ENCODE measurements at places on chromosomes 4 and X.

- no peak for DNase-seq
Measured at GRCh38 chr4:145299380-145300076, 119.1 kb upstream of the OTUD4 start.

DNA sequence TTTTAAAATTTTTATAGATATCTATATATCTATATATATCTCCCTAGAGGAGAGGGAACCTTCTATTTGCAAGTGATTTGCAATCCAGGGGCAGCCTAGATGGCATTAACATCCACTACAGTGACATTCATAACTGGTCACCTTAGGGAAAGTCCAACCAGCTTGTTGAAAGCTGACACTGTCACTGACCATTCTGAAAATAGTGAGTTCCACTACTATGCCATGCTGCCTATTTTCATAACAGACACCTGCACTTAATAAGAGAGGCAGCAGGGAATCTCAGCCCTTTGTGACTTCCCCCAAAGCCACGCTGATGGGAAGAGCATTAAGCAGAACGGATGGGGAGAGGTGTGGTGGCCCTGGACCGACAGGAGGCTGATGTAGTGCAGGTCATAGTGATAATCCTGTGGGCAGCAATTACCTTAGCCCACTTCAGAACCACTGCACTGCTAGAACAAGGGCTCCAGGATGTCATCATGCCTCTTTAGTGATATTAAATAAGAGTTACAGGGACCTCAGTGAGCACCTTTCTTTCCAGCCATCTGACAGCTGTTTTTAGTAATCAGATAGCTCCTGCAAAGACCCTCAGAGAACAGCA is 51.3 kb downstream of the GPRIN3 start:
- no peak for DNase-seq

DNA sequence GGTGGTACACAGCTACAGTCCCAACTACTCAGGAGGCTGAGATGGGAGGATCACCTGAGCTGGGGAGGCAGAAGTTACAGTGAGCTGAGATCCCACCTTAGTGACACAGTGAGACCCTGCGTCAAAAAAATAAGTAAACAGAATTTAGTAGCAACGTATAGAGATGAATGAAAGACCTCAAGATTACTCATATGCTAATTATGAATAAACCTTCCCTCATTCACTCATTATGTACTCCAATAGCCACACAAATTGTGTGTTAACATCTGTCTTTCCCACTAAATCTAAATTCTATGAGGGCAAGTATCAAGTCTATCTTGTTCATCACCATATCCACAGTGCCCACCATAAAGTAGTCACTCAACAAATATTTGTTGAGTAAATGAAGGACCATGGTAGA is 111.5 kb downstream of the LRBA start:
- no peak for DNase-seq

DNA sequence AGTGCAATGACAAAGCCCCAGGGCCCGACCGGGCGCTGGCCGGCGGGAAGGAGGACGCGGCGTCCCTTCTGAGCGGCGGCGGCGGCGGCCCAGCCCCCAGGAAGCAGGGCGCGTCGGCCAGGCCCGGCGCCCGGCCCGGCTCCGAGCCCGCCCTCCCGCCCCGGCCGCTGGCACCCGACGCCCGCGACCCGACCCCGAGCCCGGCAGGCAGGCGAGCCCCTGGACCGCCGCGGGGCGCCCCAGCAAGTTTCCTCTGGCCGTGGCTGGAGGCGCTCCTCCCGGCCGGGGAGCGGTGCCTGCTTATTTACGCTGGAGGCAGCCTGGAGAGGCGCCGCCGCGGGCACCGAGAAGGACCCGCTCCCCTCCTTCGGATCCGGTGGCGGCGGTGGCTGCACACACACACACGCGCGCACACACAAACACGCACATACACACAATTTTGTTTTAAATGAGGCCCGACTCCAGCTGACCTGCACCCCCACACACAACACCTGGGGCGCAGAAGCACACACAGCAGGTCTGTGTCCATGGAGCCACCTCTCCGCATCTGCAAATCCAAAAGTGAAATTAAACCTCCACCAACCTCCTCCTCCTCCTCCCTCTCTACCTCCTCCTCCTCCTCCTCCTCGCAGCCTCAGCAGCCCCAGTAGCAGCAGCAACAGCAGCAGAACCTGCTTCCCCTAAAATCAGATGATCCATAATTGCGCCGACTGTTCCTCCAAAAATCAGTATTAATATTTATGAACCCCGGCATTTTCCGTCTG is 669 bp downstream of the IRF2 start:
- peak; percentile 37 for DNase-seq

GRCh38 chrX:149757206-149758067 is 16.4 kb upstream of the HSFX1 start:
- DNase-seq: no peak

GRCh38 chr4:68987007-68987406 is 35.4 kb upstream of the UGT2A3 start:
- no peak for DNase-seq

- no peak for DNase-seq
Measured at GRCh38 chrX:134640914-134641313, 17.4 kb downstream of the PLAC1 start.

DNA sequence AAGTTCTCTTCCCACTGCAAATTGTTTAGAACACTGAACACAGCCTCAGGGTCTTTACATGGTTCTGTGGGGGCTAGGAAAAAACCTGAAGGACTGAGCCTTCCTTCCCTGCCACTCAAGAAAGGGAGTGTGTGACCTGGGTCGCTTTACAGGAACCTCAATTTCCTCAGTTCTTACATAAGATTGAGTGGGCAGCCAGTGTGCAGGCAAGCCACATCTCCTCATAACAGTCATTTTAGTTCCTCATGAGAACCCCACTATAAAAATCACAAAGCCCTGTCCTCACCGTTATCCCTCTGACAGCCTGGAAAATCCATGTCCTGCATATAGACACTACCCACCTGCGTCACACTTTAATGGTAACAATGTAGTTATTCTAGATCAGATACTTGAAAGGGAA is 2.1 kb upstream of the ETDC start:
- DNase-seq: no peak

DNA sequence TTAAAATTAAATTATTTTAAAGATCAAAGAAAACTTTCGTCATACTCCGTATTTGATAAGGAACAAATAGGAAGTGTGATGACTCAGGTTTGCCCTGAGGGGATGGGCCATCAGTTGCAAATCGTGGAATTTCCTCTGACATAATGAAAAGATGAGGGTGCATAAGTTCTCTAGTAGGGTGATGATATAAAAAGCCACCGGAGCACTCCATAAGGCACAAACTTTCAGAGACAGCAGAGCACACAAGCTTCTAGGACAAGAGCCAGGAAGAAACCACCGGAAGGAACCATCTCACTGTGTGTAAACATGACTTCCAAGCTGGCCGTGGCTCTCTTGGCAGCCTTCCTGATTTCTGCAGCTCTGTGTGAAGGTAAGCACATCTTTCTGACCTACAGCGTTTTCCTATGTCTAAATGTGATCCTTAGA is at the start of gene CXCL8:
Gene CXCL8 (plus strand): TSS at position 217 of the 426 bp plus-strand sequence. CDS start 90 bp downstream, at position 307.
- peak; percentile 58 for DNase-seq

DNA sequence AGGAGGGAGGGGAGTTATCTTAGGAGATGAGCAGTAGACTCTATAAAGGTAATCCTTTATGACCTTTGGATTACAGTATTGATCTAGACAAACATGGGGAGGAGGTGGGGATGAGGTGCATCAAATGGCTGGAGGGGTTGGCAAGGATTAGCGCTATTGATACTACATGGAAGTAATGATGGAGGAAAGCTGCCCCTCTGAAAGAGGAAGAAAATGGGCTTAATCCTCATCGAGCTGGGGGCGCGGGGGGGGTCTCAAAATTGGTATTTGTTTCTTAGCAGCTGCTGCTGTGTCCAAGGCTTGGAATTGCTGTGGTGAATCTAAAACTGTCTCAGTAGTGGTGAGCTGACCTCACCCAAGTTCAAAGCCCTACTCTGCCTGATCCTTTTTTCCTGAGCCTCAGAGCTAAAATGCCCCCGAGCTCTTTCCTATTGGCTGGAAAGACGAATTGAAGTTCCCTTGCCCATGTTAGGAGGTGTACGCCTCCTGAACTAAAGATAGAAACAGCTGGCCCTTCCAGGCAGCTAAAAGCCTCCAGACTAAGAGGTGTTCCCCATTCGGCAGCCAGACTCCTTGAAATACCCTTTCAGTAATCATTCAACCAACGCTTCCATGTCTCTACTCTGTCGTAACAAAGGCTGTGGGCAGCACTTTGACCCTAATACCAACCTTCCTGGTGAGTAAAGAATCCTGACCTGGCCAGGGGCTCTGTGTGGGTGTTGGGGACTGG is at the start of gene ITGB1BP2:
Gene ITGB1BP2 (plus strand): TSS at position 556 of the 730 bp plus-strand sequence. CDS start 57 bp downstream, at position 613.
- DNase-seq: peak; percentile 46

DNA sequence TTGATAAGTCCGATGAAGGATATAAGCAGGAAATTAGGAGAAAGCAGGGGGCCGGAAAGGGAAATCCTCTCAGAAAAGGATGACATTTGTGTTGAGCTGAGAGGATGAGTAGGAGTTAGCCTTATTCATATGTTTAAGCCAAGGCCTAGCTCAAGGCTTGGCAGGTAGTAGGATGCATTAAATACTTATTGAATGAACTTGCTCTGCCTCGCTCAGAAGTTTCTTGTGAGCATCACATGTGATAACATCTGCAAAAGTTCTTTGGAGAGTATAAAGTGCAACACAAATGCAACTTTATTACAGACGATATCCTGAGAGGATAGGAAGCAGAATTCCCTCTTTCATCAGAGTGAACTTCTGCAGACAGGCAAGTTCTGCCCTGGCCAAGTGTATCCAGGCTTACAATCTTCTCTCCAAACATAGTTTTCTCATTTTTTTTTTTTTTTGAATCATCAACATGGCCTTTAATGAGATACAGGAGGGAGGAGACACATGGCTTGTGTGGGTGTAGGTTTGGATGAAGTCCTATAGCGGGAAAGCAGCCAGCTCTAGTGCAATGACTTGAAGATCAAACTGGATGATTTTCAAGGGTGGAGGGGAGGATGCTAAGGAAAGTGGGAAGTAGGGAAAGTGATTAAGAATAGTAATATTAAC is 48.1 kb downstream of the LUZP4 start:
- peak; percentile 76 for DNase-seq

GRCh38 chr4:170030121-170030520 is 3.9 kb upstream of the MFAP3L start:
- DNase-seq: no peak

DNA sequence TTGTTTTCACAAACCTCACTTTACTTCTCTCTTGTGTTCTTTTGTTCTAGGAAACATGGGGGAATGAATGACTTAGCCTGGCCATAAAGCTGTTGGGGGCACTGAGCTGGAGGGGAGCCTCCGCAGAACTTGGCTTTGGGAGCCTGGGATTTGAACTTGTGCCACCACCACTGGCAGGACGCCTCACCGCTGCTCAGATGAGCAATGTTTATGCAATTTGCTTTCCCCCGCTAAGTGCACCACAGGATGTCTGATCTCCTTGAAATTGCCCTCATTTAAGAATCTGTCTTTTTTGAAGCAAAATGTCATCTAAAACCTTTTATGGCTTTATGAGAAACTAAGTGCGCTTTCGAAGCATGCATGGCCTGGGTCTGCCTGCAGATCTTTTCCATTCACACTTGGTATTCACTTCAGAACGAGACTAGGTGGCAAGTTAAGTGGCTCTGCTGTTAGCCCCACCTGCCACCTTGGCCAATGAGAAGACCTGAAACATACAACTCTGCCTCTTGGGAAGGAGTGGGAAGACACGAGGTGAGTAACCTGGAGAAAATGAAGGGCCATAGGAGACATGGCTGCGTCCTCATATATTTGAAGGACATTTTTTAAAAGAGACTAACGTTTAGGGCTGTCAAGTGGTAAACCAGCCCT is 119.3 kb downstream of the LDB2 start:
- no peak for DNase-seq

All from muscle of back (tissue), 13 donors.